ENCODE measurements at places on chromosomes 12 and 14.
A peak's percentile ranks its signal among the peaks of the same experiment; 100 is the strongest.

- no peak for DNase-seq
Observed at GRCh38 chr14:94079891-94080620, 946 bp downstream of the DDX24 start.

DNA sequence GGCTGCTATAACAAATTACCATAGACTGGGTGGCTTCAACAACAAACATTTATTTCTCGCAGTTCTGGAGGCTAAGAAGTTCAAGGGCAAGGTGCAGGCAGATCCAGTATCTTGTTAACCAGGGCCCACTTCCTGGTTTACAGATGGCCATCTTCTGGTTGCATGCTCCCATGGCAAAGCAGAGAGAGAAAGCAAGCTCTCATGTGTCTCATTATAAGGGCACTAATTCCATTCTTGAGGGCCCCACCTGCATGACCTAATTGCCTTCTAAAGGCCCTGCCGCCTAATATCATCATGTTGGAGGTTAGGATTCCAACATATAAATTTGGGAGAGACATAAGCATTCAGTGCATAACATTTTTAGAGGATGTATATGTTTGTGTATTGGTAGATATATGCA is 280.1 kb upstream of the TMPO start:
- DNase-seq = no peak

GRCh38 chr12:31728289-31728916 is 418 bp downstream of the AMN1 start:
- DNase-seq = no peak

- no peak for DNase-seq
Observed at GRCh38 chr14:68417009-68417650, 375.7 kb downstream of the ZFP36L1 start.

- no peak for DNase-seq
Observed at GRCh38 chr12:103707446-103707845, 120.4 kb downstream of the STAB2 start.

DNA sequence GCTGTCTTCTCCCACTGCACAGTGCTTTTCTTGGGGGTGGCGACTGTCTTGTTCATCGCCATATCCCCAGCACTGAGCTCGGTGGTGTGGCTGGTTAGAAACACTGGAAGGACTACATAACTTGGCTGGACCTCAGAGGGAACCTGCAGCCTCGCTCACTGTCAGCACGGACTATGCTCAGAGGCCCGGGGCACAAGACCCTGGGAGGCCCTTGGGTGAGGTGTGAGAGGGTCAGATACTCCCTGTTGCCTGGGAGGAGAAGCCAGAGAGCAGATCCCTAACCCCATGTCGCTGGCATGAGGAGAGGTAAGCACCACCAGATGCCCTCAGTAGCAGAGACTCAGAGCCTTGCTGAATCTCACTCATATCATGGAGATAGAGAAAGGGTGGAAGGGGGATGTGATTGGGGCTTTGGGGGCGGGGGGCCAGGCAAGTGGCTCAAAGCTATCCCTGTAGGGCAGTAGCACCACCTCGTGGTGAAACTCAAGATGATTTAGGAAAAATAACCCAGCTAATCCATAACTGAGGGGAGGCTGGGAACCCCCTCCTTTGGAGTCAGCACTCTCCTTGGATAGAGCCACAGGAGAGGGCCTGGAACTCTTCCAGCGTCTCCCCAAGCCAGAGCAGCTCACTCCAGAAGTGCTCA is 18.7 kb upstream of the HDAC7 start:
- no peak for DNase-seq

DNA sequence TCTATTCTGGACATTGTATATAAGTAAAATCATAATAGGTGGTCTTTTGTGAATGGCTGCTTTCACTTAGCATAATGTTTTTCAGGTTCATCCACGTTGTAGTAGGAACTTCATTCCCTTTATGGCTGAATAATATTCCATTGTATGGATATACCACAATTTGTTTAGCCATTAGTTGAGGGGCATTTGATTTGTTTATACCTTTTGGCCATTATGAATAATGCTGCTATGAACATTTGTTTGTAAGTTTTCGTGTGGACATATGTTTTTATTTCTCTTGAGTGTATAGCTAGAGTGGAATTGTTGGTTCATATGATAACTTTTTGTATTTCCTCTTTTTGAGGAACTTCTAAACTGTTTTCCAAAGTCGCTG is 123.3 kb downstream of the TTLL5 start:
- no peak for DNase-seq

GRCh38 chr12:123983822-123984485 is 10.9 kb downstream of the ZNF664 start:
- DNase-seq = peak; percentile 31

- DNase-seq = no peak
Observed at GRCh38 chr12:131232036-131232435, 278.3 kb downstream of the ADGRD1 start.

DNA sequence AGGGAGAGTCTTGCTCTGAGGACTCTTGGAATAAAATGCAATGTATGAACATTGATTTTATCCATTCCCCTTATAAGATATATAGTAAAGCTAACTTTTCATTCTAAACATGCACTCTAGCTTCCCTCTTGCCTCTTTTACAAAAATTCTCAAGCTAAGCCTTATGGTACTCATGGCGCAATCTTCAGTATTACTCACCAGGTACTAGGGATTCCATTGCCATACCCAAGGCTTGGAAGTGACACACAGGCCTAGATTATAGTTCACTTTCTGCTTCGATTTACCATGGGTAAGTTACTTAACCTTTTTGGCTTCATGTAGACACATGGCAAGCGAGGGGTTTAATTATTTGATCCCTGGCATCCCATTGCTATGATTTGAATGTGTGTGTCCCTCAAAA is 331.5 kb downstream of the LRIG3 start:
- DNase-seq = no peak

DNA sequence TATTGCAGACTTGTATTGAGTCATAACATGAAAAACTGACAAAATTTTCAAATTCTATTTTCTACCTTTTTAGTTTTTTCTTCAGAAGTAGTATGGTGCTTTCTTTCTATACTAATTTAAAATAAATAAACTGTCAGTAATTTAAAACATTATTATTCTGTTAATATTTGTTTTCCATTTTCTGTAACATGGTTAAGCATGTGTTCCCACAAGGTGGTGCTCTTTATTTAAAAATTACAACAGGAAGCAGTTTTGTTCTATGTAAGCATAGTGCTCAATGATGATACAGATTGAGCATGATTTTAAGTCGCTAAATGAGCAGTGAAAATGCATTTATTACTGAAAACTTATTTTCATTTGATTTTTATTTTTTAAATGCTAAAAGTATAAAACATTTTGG is 114.6 kb downstream of the PPFIA2 start:
- DNase-seq = no peak

DNA sequence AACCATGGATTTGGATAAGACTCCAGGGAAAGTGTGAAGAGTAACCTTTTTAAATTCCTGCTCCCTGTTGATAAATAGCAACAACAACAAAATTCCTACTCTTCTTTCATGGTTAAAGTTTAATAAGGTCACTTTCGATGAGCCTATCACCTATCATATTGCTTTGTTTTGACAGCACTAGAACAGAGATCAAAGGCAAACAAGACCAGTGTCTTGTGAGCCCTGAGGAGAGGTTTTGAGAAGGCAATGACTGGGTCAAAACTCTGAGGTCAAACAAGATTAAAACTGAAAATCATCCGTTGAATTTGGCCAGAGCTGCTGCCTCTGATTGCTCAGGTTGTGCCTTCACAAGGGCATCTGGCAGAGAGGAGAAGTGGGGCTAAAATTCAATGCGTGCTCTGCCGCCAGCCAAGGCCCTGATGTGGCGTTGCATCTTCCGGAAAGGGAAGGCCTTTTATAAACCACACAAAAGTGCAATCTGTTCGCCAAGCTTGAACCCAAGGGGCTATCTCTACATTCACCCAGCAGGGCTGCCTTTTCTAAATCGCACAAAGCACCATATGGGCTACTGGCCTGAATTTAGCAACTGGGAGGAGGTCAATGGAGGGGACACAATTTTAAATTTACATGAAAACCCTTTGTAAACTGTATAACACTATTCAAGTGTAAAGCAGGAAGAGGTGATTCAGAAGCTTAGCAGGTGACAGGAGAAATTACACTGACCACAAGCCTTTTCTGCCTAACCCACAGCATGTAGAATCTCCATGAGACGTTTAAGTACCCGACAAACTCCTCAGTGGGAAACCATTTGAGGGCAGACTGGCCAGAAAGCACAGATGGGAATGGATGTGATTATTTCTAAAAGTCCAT is 140.8 kb downstream of the DAD1 start:
- DNase-seq = no peak

- no peak for DNase-seq
Observed at GRCh38 chr14:74049876-74050495, 30.8 kb downstream of the BBOF1 start.

- DNase-seq = no peak
Observed at GRCh38 chr14:59997449-59997848, 77.5 kb downstream of the LRRC9 start.

GRCh38 chr12:107906707-107907106 is 132.2 kb downstream of the ASCL4 start:
- DNase-seq = no peak

DNA sequence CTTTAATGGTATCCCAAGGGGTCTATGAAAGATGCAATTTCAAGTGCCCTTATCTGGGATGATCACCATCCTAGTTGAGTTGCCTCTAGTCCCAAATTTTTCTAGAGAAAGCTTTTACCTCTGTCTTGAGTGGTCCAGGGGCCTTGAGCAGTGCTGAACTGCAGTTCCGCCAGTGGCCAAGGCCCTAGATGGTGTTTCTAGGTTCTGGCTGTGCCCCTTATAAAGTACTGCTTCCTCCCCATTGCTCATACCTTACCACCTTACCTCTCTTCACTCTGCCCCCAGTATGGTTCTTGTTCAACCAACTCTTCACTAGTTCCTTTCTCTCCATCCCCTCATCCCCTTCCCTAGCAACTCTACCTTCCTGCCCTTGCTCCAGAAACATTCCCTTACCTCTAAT is 3.7 kb downstream of the BATF start:
- DNase-seq = no peak

- no peak for DNase-seq
Observed at GRCh38 chr14:19771895-19772430, 1.3 kb upstream of the OR4M1 start.

- DNase-seq = no peak
Observed at GRCh38 chr12:46207644-46208043, 61.2 kb downstream of the SLC38A1 start.

DNA sequence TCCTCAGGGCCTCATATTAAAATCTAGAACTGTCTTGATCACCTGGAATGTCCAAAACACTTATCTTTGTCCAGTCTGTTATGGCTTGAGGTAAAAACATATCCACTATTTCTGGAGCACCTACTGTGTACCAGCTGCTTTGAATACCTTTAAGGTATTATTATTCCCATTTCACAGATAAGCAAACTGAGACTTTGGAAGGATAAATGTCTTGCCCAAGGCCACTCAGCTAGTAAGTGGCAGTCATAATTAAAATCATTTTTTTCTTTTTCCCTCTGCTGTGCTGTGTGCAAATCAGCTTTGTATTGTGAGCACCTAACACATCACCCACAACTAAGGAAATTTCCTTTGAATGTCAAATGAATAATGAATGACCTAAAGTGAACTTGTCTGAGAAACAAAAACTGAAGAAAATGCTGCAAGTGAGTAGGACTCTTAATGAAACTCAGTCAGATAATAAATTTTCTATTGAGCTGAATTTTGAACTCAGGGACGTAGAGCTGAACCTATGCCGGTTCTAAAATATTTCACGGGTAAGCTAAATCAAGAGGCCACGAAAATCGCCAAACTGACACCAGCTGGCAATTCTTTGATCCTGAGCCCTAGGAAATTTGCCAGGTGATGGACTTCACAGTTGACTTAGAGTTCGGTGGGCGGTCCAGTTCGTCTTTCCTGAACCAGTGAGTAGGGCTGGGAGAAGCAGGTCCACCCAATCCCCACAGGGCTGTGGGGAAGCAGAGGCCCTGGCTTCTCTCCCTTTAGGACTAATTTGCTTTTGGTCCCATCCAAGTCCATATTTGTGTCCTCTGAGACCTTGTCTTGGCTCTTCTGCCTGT is 159.7 kb upstream of the PWP1 start:
- no peak for DNase-seq
